ENCODE measurements at places on chromosomes 2 and 18.

DNA sequence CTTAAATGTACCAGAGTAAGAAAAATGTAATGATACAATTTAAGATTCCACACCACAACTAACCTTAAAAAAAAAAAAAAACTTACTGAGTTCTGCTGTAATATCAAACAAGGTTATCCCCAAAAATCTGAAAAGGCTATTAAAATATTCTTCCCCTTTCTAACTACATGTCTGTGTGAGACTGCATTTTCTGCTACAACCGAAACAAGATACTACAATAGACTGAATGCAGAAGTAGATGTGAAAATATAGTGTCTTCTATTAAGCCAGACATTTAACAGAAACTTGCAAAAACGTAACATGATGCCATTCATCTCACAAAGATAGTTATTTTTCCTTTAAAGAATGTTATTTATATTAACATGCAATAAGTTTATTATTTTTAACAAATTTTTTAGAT, 16.2 kb downstream of the SS18 start:
- no peak for DNase-seq

GRCh38 chr2:188720811-188721605, 253.2 kb upstream of the COL3A1 start:
- no peak for DNase-seq

DNA sequence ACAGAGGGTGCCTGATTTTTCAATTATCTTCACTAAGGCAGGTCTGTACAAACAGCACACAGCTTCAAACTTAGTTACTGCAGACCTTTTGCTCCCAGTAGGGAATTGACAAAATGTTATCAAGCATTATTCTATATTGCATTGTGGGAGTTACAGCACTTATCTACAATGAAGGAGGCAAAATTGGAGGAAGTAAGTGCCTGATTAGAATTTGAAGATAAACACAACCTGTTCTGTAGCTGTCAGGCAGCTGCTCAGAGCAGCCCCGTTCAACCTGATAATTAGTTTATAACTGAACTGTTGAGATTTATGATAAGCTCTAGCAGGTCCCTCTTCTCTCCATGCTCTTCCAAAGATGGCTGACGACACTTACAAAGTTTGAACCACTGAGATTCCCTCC, 364.4 kb upstream of the CYRIA start:
- no peak for DNase-seq

- no peak for DNase-seq
Measured at GRCh38 chr2:73837847-73838585, 9.3 kb downstream of the STAMBP start.
